ENCODE measurements at places on chromosomes 2 and 18.

DNA sequence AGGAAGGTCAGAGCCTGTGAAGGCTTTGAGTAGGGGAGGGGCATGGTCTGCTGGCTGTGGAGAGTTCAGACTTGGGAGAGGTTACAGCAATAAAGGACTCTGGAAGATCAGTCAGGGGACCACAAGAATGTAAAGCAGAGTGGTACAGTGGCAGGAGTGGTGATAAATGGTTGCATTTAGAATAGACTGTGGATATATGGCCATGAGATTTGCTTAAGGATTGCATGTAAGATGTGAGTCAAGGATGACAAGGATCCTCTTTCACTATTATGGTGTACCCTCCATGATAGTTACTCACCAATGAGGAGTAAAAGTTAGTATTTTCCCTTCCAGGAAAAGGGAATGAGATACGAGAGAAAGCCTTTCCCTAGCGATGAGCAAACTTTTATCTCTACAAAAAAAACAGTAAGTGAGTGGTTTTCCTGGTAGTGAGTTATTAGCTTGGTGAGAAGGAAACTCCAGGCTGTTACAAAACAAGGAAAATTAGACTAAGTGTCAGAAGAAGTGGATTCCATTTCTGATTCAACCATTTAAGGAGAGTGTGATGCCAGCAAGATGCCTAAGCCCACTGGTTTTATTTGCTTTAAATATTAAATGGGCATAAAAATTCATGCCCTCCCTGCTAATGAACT, 818.0 kb upstream of the ACVR2A start:
- DNase-seq, result no peak

DNA sequence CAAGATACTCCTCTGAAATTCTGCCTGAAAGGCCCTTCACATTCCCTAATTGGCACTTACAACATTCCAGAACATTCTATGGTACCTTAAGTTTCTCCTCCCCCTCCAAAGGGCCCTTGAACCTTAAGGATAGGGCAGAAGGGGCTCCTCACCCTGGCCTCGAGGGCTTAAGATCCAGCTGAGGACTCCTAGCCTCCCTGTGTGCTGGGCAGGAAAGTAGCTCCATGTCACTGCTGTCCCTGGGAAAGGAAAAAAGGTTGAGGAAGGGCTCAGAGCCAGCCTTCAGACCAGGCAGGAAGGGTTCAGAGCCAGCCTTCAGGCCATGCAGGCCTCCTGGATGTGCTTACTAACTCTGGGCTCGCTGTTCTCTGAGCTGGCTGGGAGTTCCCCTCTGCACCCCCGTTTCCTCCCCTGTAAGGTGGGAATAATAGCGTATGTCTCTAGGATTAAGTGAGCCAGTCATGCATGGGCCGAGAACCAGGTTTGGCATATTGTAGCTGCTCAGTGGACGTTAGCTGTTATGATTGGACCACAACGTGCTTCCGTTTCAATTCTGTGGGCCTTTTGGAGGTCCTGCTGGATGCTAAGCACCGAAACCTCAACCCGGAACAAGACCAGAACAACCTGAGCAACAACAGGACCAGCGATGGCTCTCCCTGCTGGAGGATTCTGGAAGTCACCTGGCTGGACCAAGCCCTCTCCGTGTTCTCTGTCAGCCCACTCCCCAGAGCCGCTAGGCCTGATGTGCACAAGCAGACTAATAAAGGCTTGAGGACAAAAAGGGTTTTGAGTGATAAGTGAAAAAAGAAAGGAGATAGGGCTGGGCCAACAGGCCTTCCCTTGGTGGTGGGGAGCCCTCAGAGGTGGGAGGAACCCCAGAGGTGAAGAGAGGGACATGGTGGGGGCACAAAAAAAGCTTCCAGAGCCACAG, 1.0 kb upstream of the B3GNT7 start:
- DNase-seq, result no peak

- no peak for DNase-seq
Measured at GRCh38 chr2:40415391-40415790, 36.5 kb downstream of the SLC8A1 start.

- DNase-seq, result no peak
Measured at GRCh38 chr2:37849911-37850310, 75.2 kb upstream of the RMDN2 start.

DNA sequence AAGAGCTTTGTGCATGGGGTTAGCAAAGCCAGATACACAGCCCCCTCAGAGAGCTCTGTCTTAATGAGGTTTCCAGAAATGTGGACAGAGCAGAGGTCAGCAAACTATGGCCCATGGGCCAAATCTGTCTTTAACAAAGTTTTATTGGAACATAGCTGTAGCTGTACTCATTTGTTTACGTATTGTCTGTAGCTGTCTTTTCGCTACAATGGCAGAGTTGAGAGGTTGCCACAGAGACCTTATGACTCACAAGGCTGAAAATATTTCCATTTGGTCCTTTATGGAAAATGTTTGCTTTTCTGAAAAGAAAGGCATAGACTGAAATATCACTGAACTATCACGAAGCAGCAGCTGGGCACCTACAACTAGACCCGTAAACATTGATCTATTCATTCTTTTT, 841.8 kb downstream of the SLC4A3 start:
- DNase-seq, result no peak

GRCh38 chr2:137966043-137966442, 1.8 kb downstream of the HNMT start:
- DNase-seq, result no peak

GRCh38 chr2:105962221-105962620, 217.5 kb downstream of the NCK2 start:
- DNase-seq, result no peak

- no peak for DNase-seq
Measured at GRCh38 chr2:106990297-106990696, 104.3 kb upstream of the ST6GAL2 start.

DNA sequence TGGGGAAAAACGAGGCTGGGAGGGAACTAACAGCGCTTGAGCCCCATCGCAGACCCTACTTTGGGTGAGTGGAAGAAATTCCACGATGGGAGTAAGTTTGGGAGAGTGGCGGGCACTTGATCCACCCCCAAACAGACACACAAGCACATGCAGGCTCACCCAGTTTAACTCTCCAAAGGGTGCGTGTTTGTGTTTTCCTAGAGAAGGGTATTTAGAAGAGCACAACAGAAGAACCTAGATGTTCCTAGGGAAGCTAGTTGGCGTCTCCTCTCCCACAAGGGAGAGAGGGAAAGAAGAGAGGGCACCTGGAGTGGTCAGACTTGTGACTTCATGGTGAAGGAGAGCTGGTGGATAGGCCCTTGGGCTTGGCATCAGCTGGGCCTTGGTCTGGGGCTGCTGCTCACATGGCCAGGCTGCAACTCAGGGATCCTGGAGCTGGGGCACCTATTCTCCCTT, 3.2 kb downstream of the GATA6 start:
- no peak for DNase-seq

DNA sequence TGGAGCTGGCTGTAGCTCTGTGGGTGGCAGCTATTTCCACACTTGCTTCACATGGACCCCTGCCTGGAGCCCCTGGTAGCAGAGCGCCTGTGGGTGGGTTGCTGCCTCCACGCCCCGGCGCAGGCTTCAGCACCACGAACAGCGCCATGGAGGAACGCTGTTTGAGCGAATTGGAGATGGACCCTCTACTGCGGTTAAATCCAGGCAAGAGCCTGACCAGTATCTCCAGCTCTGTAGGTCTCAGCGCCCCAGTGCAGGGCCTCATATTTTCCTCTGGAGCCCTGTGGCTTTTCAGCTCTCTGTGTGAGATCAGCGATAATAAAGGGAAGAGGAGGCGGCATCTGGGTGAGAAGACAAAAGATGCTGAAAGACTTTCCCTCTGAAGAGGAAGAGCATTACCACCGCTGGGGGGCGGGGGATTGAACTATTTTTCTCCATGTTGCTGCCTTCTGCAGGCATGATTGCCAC, 12.0 kb downstream of the ONECUT2 start:
- DNase-seq, result no peak

GRCh38 chr18:79395761-79396404, at the start of gene NFATC1:
Gene NFATC1 (plus strand): TSS chr18:79395930. CDS start chr18:79396225, 295 bp downstream.
- DNase-seq, result peak; percentile 45

DNA sequence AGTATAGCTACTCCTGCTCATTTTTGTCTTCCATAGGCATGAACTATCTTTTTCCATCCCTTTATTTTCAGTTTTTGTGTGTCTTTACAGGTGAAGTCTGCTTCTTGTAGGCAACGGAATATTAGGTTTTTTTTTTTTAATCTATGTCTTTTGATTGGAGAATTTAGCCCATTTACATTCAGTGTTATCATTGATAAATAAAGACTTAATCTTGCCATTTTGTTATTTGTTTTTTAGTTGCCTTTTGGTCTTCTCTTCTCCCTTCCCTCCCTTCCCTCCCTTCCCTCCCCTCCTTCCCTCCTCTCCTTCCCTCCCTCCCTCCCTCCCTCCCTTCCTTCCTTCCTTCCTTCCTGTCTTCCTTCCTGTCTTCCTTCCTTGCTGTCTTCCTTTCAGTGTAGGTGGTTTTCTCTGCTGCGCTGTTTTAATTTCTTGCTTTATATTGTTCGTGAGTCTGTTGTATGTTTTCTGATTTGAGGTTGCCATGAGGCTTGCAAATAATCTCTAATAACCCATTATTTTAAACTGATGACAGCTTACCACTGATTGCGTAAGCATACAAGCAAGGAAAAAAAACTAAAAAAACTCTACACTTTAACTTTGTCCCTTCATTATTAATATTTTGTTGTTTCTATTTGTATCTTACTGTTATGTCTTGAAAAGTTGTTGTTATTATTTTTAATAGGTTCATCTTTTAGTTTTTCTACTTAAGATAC, 353.8 kb downstream of the PARD3B start:
- no peak for DNase-seq

DNA sequence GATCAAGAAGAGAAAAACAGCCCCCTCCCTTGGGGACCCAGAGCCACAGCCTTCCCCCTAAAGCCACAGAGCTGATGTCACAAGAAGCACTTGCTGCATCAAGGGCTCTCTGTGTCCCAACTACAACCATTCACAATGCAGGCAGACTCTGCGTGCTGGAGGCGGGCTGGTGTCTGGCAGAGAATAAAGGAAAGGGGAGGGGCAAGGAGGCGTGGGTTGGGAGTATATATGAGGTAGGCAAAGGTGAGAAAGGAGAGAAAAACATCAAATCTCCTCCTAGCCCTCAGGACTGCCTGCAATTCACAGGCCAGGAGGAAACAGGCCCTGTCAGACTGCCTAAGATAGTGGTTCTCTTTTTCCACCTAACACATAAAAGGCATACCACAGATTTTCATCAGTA, 48.8 kb upstream of the IHH start:
- no peak for DNase-seq

GRCh38 chr2:73981081-73982001, 3.4 kb upstream of the TET3 start:
- DNase-seq, result no peak

DNA sequence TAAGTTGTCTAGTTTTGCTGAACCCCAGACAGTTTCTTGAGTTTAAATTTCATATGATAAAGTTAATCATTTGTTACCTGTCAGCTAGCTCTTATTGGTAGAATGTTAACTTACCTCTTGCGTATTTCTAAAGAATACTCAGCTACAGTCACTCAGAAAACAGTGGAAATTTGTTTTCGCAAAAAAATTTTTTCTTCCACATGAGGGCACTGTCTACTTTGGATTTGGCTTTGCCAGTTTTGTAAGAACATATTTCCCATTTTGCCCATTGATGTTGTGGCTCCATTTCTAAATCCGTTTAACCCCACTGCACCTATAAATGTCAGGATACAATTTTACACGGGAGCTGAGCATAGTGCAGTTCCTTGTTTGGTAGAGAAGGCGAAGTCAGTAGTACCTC, 19.1 kb upstream of the GCFC2 start:
- no peak for DNase-seq

GRCh38 chr2:54941248-54941984, 108.8 kb downstream of the RTN4 start:
- no peak for DNase-seq

DNA sequence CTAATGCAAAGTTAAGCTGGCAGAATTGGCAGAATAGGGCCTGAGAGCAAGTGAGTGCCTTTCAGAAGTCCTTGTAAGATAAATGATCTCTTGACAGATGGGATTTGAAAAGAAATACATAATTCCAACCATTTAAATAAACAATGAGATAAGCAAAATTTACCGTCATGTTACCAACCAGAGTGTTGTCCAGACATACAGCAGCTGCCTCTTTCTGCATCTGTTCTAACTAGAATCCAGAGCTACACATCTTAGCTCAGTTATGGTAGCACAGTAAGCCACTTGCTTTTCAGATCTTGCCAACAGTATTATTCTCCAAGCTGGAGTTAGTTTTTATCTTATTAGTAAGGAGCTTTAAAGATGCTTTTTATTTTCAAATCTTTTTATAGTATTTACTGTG, 179.6 kb downstream of the BARD1 start:
- no peak for DNase-seq

- no peak for DNase-seq
Measured at GRCh38 chr18:74512321-74513053, 16.3 kb downstream of the CNDP2 start.

- no peak for DNase-seq
Measured at GRCh38 chr2:181752301-181752700, 72.0 kb upstream of the NEUROD1 start.

- no peak for DNase-seq
Measured at GRCh38 chr2:16142383-16143361, 202.3 kb downstream of the MYCN start.

DNA sequence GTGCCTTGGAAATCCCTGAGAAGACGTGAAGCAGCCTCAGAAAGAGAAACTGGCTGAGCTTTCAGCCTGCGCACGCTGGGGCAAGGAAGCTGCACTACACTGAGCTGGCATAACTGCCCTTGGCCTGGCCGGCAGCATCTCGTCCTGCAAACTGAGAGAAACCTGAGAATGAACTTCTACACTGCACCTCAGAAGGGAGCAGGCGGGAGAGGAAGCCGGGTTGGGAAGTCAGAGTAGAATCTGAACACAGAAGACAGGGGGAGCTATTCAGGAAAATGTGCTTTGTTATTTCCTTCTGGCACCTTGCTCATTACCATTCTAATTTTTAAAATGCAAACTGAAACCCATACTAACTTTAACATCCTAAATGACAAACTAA, 70.9 kb downstream of the ZEB2 start:
- DNase-seq, result no peak
